CD4-positive, alpha-beta T cell treated with Interleukin-2 at 100 ng/mL for 4 hours (primary cell): ENCODE measurements at places on chromosomes 7 and 10.

GRCh38 chr7:128274246-128274883 is 33.3 kb downstream of the LEP start:
- no peak for DNase-seq

- no peak for DNase-seq
Measured at GRCh38 chr7:13496976-13497375, 492.5 kb downstream of the ETV1 start.

- peak; percentile 49 for DNase-seq
Measured at GRCh38 chr7:55569797-55570196, 2.5 kb downstream of the VOPP1 start.

GRCh38 chr7:81138870-81139269 is 220.0 kb upstream of the SEMA3C start:
- DNase-seq = no peak

- DNase-seq = no peak
Measured at GRCh38 chr10:55330486-55330885, 529.5 kb upstream of the PCDH15 start.

DNA sequence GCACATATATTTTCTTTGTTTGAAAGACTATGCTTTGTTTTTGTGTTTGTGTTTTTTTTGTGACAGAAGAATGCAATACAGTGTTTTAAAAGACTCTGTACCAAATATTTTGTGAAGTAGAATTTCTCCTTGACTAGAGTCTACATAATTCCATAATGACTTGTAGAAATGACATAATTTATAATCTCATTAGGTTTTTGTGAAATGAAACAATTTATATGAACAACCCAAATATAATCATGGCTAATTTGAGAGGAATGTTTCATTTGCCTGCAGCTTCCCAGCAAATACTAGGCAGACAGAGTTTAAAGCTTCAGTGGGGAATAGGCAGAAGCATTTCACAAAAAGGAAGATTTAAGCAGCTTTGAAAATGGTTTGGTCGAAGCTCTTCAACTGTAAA is 215.6 kb upstream of the LRRN3 start:
- no peak for DNase-seq

DNA sequence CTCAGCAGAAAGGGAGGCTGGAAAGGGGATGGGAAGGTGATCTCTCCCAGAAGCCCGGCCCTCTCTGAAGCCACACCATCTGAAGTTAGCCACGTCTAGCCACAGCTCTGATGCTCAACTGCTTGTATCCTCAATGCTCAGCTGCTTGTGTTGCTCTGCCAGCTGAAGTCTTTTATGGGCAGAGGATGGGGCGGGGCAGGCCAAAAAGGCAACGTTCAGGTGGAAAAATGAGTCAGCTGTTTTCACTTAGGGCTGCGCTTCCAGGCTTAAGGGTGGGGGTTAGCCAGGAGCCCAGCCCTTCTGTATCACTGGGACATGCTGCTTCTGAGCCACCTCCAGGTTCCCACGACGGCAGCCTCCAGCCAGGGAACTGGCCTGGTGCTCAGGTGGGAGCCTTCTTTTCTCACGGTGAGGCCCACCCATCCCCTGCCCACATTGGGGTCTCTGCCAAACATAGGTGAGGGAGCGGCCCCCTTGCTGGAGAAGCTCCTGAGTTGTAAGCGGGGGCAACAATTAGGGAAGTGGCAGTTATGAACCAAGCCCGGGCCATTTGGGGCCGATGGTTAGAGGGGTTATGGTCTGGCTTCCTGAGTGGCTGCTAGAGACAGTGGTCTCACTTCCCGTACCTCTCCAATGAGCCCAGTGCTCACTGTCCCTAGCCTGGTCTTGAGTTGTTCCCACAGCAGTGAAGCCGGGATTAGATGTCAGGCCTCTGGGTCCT is 44.9 kb upstream of the CNPY1 start:
- no peak for DNase-seq
